ENCODE measurements at places on chromosomes 3 and 15.
A peak's percentile ranks its signal among the peaks of the same experiment; 100 is the strongest.

- no peak for DNase-seq
These were observed 154.6 kb upstream of the MBNL1 start for GRCh38 chr3:152113992-152114651.

DNA sequence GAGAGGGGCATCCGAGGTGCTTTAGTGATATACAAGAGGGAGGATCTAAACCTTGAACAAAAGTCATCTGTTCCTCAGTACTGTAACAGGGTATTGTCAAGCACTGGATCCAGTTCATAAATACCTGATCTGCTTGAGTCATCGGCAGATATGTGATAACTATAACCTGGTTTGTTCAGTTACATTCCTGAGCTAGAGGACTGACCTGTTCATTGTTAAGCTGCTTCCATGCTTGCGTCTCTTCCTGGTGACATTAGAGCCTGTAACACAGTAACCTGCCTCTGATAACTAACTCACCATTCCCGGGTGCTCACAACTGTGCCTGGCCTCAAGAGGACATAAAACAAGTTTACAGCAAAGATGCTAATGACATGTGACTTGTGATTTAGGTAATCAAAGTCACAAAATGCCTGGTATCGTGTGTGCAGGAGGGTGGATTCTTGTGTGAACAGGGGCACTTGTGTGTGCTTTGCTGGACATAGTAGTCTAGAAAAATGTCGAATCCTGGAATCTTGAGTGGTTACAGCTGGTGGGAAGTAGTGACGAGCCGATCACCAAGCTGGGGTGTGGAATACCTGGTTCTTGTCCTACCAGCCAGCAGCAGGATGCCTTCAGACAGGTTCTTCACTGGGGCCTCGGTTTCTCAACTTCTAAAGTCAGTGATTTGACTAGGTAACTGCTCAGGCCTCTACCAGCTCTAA lies 30.9 kb upstream of the POLR2M start:
- no peak for DNase-seq

DNA sequence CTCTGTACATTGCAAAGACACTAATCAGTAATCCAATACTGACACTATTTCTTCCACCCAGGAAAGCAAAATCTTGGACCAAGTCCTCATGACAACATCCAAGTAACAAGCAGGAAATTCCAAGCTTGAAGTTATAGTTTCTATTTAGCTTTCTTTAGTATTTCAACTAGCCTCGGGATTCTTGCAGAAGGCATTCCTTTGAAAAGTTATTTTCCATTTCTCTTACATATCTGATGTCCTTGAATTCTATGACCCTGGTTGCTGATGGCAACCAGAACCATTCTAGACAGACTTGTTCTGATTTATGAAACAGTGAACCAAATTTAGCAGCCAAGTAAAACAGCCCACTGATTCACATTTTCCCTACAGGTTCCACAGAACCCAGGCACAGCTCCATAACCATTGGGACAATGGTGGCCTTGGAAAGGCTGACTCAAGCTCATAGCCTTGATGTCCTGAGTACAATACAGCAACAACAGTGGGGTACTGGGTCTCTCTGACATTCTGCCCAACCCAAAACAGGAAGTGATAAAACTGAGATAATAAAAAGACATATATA lies 26.5 kb downstream of the P3H2 start:
- DNase-seq, result peak; percentile 68

DNA sequence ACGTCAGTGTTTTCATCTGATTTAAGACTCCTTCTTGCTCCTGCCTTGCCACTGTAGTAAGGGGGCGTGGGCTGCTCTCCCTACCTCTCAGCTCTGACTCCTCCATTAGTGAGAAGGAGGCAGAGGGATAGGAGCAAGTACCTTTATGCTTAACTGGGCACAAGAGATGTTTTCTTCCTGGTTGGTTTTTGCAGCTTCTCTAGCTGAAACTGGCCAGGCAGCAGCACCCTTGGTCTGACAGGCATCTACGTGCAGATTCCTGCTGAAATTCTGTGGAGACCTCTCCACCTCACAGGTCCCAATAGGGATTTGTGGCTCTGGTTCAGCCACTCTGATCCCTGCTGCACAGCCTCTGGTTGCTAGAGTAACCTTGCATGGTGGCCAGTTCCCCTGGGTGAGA lies 132.5 kb downstream of the CACNA1D start:
- no peak for DNase-seq

GRCh38 chr3:160291909-160292299 lies 66.7 kb downstream of the C3orf80 start:
- no peak for DNase-seq

- peak; percentile 44 for DNase-seq
These were observed 164.5 kb downstream of the RORA start for GRCh38 chr15:61064651-61065050.

DNA sequence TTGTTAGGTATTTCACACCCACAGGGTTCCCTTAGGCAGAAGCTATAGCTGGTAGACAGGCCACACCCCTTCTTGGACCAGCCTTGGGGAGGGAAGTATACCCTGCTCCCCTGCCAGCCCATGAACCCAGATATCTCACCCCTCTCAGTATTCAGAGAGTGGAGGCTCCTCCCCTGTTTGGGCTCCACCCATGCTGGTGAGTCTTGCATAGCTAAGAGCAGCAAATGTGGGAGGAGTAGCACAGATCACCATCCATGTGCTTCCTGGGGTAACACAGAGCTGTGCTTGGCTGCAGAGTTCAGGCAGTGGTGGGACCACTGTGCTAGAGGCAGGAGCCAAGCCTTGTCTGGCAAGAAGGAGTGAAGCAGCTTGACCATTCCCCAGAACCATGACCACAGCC lies 427.2 kb downstream of the ZIC1 start:
- DNase-seq, result no peak

GRCh38 chr3:183123891-183124290 lies 24.6 kb upstream of the MCCC1 start:
- DNase-seq, result peak; percentile 68

DNA sequence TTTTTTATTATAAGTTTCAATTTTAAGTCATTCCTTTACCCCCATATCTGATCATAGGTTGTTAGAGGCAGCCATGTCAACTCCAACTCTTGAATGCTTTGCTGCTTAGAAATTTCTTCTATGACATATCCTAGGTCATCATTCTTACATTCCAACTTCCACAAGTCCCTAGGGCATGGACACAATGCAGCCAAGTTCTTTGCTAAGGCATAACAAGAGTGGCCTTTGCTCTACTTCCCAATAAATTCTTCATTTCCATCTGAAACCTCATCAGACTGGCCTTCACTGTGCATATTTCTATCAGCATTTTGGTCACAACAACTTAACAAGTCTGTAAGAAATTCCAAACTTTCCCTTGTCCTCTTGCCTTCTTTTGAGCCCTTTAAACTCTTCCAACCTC lies 28.5 kb downstream of the TRIM42 start:
- DNase-seq, result no peak

DNA sequence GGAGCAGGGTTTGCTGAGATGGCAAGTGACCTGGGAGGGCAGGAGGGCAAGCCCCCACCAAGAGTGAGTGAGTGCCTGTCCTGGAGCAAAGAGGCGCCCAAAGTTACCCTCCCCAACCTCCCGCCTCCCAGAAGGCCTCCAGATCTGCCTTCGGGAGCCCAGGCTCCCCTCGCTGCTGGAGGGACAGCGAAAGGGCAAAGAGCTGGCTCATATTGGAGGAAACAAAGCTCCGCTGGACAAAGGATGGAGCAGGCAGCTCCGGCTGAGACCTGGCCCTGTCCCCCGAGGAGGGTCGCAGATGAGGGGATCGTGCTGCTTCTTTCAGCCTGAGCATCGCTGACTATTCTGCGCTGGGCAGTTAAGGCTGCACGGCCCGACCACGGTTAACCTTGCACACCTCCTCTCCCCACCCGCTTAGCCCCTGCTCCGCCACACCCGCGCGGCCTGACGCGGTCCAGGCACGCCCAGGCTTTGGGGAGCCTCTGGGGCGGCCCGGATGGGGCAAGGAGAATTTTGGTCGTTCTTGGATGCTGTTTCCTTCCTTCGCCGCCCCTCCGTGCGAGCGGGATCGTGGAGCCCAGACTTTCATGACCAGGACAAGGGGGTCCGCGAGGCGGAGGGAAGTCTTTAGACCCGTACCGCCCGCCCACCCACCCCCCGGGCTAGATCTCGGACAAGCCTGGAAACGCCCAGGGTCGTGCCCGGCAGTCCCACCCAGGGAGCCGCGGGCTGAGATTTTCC lies 651 bp downstream of the PLCD1 start:
- peak; percentile 55 for DNase-seq

DNA sequence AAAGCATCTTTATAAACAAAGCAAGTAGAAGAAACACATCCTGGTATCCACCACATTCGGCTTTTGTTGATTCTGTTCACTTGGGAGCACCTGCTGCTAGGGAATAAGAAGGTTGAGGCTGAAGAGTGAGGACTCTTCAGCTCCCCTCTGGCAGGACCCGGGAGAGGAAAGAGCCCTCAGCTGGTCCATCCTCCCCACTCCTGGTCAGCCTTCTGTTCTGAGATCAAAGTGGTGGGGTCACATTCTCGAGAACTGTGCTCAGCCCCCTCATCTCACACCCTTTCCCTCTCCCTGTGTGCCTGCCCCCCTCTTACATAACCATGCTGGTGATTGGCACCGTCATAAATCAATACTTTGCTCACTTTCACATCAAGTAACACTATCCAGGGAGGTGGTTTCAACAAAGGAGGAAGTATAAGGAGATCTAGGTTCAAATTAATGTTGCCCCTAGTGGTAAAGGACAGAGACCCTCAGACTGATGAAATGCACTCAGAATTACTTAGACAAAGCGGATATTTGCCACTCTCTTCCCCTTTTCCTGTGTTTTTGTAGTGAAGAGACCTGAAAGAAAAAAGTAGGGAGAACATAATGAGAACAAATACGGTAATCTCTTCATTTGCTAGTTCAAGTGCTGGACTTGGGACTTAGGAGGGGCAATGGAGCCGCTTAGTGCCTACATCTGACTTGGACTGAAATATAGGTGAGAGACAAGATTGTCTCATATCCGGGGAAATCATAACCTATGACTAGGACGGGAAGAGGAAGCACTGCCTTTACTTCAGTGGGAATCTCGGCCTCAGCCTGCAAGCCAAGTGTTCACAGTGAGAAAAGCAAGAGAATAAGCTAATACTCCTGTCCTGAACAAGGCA lies at the start of gene NR1I2:
NR1I2 (plus strand) TSS at position 772 of the 869 bp plus-strand sequence.
- DNase-seq, result no peak

- DNase-seq, result no peak
These were observed 14.5 kb downstream of the GP5 start for GRCh38 chr3:194384569-194385001.

DNA sequence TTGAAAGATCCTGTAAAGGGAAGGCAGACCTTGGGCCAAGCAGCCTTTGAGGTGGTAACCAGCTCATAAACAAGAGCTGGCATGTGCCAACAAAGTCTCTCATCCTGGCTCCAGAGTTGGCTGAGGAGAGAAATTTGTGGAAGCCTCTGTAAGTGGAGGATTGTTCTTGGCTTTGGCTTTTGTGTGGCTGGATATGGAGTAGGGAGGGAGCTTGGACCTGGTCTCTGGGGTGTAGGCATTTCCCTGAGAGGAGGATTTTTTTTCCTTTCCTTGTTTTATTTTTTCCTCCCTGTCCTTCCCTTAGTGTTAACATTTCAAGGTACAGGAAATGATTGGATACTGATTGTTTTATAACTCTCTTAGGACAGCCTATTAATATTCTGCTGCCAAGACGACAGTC lies 60.8 kb downstream of the ZNF609 start:
- DNase-seq, result peak; percentile 50

DNA sequence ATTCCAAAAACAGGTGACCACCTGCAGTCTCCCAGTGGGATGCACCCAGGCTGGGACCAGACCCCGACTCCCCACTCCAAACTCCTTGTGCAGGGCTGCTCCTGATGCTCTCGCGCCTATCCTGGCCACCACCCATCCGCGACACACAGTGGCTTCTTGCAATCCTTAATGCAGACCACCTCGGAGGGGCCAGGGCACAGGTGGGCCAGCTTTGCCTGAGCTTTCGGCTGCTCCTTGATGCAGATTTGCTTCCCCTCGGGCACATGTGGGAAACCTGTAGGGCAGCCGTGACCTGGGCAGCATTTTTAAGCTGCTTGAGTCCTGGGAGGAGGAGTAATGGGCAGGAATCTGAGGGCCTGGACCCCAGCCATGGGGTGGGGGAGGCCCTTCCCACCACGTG lies 18.9 kb downstream of the SLC6A11 start:
- DNase-seq, result no peak

- DNase-seq, result peak; percentile 8
These were observed 10.2 kb downstream of the PLSCR5 start for GRCh38 chr3:146594843-146595482.

- DNase-seq, result no peak
These were observed 483.2 kb upstream of the FRG2C start for GRCh38 chr3:75180945-75181298.

DNA sequence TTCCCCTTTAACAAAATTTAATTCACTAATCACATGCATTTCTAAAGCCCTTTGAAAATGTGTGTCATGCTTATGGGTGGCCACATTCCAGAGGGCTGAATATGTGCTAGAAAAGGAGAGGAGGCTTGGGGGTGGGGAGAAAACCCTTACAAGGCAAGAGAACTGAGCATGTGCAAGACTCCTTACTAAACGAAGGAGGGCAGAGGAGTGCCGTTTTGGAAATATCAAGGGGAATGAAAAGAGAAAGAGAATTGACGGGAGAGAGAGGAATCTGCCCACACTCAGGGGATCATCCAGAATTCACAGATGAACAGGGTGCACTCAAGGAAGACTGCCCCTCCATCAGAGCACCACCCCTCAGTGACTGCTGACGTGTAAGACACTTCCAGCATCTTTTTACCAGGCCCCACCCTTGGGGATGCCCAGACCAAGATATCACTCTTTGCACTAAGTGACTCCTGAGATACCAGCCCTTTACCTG lies 37.9 kb upstream of the TSC22D2 start:
- peak; percentile 97 for DNase-seq

DNA sequence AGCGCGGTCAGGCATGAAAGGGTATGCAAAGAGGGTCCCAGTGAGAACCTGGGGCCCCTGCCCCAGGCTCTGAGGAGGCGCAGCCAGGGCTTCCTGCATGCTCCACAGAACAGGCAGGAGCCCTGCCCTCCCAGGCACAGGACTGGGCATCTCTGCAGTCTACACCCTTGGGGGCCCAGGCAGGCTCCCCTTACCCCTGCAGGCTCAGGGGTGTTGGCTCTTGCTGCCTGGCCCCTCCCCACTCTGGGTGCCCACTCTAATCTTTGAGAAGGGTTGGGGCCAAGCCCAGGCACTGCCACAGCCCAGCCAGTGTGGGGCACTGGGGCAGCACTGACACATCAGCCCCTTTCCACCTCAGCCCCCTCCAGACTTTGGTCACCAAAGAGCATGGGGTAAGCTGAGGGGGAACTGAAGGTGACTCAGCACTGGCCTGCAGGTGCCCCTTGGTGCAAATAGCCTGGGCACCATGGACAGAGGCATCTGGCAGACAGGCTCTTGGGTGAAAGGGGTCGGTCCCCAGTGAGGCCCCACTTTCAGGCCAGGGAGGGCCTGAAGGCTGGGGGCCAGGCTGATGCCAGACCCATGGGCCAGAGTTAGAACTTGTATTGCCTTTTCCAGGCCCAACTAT lies 73.4 kb downstream of the NPAP1 start:
- DNase-seq, result no peak

- no peak for DNase-seq
These were observed 25.6 kb upstream of the MUSTN1 start for GRCh38 chr3:52860424-52860768.

Data from astrocyte of the hippocampus (primary cell).